ENCODE measurements at places on chromosomes 5 and 9. TPM values are rescaled to one million over a fixed set of nuclear protein-coding genes. Genes with fewer than 3 reads are reported as not detected.

- DNase-seq: no peak
Observed at GRCh38 chr9:124599121-124599795, 92.1 kb upstream of the NR5A1 start.

DMRT3 gene
- not detected for total RNA-seq

FSTL4 gene
- 0.58 TPM for total RNA-seq

- DNase-seq: no peak
Observed at GRCh38 chr9:135344915-135345500, 134.6 kb upstream of the PPP1R26 start.

DNA sequence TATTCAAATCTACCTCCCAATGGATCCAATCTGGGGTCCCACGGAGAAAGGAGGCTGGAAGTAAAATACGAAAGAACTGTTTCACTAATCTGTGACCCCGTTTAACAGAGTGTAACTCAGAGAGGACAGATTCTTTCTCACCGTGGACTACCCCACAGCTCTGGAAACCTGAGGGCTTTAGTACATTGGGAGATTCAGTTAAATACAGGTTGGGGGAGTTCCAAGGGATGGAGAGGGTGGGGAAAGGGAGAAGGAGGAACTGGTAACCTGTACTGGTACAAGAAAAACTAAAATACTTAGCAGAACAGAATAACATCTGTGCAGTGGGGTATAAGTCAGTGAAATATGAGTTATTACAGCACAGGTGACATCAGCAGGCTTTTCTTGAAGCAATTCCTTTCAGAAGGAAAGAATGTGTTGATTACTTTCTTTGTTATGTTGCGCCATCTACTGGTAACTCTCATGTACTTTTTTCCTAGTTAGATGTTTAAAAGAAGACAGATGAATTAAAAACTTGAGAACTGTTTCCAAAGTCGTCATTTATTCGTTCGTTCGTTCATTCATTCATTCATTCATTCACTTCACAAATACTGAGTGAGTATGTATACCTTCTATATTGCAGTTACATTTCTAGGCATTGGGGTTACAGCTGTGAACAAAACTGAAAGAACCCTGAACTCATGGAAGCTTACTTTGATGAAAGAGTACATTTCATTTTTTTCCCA lies 30.0 kb upstream of the STOM start:
- no peak for DNase-seq

DNA sequence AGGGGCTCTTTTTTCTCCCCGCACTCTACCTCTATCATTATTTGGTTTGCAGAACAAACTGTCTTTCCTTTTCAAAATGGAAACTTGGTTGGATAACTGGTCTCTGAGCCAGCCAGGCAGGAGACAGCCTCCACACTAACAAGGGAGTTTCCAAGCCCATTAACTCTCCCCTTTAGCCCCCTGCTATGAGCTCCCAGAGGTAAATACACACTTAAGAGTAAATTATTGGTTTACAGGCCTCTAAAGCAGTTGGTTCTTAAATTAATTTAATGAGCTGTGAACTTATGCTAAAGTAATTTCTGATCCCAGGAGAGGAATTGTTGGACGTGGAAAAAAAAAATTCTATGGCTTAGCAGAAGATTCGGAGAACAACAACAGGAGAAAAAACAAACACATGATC lies 30.3 kb downstream of the EPB41L4A start:
- no peak for DNase-seq

- no peak for DNase-seq
Observed at GRCh38 chr5:93575461-93576414, 5.3 kb downstream of the NR2F1-AS1 start.

Data from mucosa of gallbladder (tissue), 1 donor.